Effector CD4-positive, alpha-beta T cell (primary cell): ENCODE measurements at places on chromosomes 7 and 10.

GRCh38 chr7:144404946-144405345, 1.5 kb upstream of the NOBOX start:
- DNase-seq = no peak

DNA sequence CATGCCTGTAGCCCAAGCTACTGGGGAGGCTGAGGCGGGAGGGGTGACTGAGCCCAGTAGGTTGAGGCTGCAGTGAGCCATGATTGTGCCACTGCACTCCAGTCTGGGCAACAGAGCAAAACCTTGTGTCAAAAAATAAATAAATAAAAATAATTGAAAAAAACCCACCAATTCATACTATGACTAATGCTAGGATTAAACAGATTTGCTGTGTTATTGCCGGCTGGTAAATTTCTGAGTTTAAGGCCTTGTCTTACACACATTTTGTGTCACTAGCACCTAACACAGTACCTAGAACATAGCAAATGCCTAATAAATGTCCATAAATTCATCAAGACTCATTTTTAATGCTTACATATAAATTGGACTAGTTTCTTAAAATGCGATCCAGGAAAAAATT, 8.7 kb downstream of the ESYT2 start:
- no peak for DNase-seq

GRCh38 chr7:151810441-151811232, 66.3 kb downstream of the PRKAG2 start:
- DNase-seq = no peak

- DNase-seq = no peak
These were observed 144.6 kb upstream of the COL1A2 start for GRCh38 chr7:94250124-94250523.

DNA sequence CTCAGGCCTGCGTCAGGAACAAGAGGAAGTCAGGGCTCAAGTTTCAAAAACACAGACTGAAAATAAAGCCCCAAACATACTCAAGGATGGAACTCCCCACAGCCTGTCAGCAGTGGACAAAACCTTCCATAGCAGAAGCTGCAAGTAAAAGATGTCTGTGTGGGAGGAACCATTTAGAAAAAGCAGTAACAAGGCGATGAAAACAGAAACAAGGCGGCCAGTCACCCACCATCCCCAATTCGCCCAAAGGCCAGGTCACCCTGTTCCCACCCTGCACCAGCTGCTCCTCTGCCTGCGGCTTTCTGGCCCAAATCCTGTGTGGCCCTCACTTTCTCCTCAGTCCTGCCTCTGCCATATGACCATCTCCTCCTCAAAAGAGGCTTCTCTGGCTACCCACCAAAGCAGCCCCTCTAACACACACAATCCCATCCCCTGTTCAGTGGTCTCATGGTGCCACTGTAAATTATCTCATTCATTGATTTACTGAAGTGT, 27.8 kb downstream of the KCNMA1 start:
- DNase-seq = no peak

- no peak for DNase-seq
These were observed 348.2 kb downstream of the DNAJB6 start for GRCh38 chr7:157684909-157685429.

DNA sequence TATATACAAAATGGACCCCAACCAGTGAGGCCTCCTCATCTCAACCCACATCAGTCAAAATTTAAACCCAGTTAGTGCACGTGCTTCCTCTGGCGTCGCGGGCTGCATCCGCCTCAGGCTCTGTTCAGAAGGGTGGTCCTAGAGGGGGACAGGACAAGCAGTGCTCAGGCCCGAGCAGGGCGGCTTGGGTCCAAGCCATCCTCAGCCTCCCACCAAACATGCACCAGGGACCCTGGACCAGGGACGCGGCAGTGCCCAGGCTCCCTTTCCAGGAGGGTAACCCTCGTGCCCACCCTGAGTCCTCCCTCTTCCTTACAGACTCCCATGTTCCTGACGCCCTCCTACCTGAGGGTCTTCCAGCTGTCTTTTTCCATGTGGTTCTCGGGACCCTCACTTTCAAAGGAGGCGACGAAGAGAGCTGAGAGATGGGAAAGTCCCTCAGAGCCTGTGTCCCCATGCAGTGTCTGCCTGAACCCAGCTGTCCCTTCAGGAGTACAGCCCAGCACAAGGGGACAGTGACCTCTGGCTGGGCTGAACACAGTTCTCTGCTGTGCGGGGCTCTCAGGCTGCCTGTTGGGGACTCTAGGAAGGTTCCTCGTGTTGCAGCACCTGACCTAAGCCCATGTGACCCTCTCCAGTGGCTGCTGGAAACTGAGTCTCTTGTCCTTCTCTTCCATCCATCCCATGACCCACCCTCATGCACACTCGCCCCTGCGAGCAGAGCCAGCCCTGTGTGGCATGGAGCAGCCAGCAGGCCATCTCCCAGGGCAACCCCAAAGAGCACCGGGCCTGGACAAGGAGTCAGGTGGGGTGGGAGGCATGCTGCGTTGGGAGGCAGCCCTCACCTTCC, 58.1 kb downstream of the CSGALNACT2 start:
- DNase-seq = no peak

DNA sequence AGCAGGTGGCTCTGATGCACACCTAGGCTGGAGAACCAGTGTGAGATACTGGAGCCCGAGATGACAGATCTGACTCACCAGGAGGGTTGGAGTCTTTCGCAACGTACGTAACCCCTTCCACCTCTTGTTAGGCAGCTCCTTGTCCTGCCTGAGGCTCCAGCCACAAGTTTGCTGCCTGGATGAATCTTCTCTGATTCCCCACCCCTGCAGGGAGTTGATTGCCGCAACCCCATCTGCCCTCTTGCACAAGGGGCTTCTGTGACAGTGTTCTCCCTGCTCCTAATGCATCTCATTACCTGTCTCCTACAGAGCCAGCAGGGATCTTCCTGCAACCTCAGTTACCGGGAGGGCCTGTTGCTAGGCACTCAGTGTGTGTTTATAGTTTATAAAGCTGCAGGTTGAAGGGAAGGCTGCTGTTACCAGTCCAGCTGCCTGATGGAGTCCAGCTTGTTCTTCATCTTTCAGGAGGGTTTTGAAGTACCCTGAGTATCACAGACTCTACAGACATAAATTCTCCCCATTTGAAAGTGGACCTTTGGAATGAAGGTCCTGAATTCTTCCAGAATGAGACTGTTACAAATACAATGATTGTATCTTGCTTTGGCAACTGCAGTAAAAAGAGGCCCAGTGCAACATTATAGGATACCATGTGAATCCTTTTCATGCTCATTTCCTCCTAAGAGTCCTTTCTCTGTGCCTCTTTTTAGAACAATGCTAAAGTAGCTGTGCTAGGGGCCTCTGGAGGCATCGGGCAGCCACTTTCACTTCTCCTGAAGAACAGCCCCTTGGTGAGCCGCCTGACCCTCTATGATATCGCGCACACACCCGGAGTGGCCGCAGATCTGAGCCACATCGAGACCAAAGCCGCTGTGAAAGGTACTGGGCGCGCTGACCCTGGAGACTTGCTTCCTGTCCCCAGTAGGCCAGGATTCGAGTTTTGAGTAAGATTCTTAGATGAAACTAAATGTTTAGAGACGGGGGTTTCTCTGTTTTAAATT, 6.5 kb downstream of the MDH2 start:
- no peak for DNase-seq

GRCh38 chr10:89327803-89328441, at the start of gene IFIT3:
TSS of gene IFIT3 (plus strand) at chr10:89327997. CDS start at chr10:89328074, 77 bp downstream.
- no peak for DNase-seq

DNA sequence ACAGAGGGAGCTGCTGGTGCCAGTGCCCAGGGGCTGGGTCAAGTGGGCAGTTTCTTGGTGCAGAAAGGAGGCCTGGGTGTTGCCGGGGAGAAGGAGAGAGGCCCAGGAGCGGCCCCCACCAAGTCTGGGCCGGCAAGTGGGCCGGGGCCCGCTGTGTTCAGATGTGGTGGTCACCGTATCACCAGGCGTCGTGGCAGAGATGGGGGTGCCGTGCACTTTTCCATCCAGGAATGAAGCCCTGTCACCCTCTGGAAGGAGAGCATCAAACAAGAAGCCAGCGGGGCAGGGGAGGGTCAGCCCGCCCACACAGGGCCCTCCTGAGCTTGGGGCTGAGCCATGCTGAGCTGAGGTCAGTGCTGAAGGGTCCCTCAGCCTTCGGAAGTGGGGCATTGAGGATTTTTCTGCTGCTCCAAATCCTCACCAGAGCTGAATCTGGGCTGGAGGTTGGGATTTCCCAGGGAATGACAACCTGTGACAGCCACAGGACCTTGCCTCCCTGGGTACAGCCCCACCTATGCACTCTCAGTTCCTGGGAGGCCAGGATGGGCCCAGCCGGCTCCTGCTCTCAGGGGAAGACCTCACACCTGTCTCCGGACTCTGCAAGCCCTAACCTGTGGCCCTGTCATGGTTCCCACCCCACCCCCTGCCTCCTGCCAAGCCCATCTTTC, 27.9 kb upstream of the INPP5A start:
- no peak for DNase-seq

DNA sequence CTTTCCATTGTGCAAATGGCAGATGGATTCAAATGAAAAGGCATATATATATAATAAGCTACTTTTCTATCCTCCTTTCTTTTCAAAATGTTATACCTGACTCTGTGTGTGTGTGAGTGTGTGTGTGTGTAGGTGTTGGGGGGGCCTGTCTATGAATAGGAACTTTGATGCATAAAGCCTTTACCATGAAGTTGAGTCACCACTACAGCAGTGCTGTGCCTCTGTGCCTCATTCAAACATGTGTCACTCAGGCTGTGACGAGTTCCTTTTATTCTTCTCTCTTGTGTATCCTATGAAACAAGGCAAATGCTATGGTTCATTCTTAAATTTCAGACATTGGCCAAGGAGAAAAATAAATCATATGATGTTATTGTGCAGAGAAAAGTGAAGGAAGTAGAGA, 52.7 kb upstream of the DKK1 start:
- no peak for DNase-seq

DNA sequence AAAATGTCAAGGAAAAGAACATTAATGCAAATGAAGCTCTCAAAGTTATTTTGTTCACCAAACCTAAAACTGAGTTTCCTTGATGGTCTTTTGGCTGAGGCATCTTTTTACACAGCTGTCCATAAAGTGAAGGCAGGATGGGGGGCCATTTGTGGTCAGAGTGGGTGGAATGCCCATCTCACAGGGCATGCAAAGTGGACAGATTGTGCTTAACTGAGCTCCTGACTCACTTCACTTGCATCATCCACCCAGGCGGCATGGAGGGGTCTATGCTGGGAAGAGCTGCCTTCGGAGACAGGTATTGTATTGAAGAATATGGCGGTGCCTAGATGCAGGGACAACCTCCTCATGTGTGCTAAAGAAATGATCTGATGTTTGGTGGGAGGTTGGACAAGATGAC, 905.3 kb downstream of the KCNMA1 start:
- no peak for DNase-seq

DNA sequence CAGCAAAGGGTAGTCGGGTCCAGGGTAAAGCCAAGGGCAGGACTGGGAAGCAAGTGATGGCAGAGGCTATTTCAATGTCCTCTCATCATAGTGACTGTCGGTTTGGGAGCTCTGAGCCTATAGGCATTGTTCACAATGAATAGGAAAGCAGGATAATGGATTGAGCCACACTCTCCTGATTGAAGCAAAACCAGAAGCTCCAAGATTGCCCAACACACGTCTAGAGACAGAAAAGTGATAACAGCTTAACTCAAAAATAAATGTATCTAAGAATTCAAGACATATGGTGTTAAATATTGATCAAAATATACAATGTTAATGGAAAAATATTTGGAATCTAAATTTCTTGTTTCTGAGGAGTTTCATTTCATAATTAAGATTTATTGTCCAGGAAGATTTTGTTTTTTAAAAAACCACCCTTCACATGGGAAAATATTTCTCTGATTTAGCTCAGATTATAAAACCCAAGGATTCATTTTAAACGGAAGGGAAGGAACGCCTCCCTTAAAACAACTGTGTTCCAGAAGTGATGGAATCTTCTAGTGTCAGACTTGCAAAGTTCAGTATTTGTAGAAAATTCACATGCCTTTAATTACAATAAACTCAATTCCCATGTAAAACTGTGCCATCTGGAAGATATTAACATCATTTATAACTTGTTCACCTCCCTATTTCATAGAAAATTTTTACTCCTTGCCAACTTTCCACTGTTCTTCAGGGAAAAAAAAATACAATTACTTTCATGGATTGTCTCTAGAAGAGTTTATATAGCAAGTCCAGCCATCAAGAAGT, 54.5 kb downstream of the NRP1 start:
- DNase-seq = no peak

- no peak for DNase-seq
These were observed 745 bp downstream of the SLC16A9 start for GRCh38 chr10:59708816-59709394.

DNA sequence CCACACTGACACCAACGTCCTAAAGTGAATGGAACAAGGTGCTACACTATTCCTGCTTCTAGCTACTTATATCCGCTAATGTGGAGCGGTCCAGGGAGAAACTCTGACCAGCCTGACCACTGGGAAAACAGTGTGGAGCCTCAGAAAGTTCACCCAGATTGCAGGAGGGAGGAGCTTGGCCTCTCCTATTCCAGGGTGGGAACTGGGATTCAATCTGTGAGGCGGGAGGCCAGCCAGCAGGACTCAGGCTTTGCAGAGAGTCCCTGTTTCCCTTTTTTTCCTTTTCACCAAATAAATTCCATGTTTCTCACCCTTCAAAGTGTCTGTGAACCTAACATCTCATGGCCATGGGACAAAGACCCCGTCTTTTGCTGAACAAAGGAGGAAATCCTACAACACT, 86.4 kb upstream of the SEMA3C start:
- no peak for DNase-seq

DNA sequence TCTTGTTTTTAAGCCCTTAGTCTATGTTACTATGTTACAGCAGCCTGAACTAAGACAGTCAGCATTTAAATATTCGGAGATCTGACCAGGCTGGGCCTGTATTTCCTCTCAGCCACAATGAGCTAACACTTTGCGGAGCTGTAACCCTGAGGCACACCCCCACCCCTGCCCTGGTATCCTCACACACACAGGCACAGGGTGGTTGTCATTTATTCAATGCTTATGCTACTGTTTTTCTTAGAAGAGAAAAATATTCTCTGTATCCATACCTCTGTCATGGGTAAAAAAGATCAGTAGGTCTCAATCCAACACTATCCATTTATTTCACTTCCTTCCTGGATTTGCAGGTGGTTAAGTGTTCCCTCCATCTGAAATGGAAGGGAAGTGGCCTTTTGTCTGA, 80.3 kb upstream of the TRIL start:
- no peak for DNase-seq
